ENCODE measurements at places on chromosomes 16 and 17. TPM values are rescaled to one million over a fixed set of nuclear protein-coding genes. Genes with fewer than 3 reads are reported as not detected.

Gene CTF1
- total RNA-seq = 2.5 TPM

Gene RAMP2
- 0.49 TPM for total RNA-seq

Gene CCDC200
- not detected for total RNA-seq

Gene HCRT
- total RNA-seq = not detected

Gene GRB7
- total RNA-seq = 26.3 TPM
